Omental fat pad (tissue), 4 donors: ENCODE measurements at places on chromosomes 6 and 20.

- no peak for DNase-seq
These were observed 30.4 kb downstream of the AFDN start for GRCh38 chr6:167856999-167857660.

DNA sequence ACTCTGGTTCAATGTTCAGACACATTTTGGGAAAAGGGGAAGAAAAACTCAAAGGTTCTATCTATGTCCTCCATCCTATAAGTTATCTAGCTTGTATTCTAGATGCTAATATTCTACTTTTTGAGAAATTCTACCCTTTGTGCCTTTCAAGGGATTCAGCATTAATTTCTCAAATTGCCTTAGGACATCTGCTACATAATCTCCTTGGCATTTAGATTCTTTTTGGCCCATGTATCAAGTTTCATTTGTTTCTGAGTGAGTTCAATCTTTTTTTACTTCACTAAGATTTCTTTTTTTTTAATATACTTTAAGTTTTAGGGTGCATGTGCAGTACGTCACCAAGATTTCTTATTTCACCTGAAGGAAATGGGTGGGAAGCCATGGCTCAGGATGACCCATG, 232.7 kb upstream of the TENT5A start:
- no peak for DNase-seq

DNA sequence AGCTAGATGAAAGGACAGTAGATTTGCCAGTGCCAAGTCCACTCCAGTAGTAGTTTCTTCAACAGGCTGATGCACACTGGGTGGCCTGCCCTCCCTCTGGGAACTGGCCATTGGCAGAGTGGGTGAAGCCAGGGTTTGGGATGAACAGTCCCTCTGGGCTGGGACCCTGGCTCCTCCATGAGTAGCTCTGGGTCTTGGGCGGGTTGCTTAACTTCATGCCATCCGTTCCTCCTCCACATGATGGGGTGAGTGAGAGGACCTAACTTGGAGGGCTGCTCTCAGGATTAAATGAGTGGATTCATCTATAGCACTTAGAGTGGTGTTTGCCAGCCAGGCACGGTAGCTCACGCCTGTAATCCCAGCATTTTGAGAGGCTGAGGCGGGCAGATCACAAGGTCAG, 47.2 kb downstream of the PLAGL2 start:
- no peak for DNase-seq

DNA sequence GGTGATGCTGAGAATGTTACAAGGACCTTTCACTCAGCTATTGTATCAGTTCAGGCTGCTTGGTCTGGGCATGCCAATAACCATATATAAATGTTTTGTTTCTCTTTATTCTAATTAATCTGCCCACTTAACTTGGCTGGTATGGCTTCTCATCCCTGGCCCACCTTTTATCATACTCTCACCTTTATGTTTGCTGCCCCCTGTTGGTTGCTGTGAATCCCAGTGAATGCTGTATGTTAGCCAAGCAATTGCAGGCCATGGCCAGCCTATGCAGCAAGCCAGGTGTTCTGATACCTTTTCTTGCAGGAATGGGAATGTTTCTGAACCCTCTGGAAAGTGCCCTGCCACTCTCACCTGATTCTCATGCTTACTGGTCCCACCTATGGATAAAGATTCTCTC, 54.6 kb downstream of the PCSK2 start:
- DNase-seq: no peak
